ENCODE measurements at places on chromosomes 3 and 15.

GRCh38 chr3:17195856-17196604 is 311.3 kb downstream of the PLCL2 start:
- DNase-seq, result no peak

DNA sequence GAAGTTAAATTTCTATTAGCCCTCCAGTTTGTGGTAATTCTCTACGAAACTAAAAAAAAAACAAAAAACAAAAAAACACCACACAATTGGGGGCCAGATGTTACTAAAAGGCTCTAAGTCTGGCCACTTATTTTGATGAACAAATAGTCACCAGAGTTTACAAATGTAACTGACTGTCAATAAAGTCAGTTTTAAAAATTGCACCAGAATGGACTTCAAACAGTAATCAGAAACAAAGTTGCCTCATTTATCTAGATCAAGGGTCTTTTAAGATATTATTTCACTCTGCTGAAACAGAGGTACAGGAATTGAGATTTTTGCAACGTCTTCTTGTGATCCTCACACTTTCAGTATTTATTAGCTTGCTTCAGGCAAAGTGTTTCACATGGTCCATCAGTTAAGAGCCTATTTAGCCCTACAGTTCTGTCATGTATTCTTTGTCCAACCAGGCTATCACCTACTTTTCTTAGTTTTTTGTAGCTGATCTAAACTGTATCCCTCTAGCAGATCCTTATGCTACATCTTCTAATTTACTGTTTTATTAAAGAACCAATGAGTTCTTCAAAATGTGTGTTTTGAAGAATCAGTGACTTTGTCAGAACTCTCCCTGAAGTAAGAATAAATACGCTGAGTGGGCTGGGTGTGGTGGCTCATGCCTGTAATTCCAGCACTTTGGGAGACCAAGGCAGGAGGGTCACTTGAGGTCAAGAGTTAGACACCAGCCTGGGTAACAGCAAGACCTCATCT is 74.7 kb downstream of the ANKRD28 start:
- no peak for DNase-seq

DNA sequence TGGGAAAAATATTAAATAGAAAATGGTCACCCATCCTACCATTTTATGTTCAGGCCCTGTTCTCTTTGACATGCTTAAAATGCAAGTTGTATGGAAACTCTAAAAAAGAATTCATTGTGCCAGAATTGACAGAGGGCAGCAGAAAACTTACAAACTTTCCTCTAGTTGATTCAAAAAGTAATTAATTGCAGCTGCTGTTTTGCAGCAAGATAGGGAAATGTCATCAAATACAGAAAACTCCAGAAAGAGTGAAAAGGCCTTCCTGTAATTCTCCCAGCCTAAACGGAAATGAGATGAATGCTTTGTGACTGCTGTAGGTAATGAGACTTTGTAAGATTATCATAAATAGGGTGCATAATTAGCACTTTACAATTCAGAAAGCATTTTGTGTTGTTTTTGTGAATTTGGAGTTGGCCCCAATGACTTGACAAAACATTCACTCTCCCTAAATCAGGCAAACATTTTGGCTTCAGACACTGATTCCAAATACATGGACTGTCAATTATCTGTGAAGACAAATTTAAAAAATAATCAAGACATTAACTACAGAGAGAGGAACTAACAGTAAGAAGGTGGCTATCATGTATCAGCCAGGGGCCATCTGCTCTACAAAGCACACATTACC is 861.8 kb downstream of the SQOR start:
- DNase-seq, result no peak

DNA sequence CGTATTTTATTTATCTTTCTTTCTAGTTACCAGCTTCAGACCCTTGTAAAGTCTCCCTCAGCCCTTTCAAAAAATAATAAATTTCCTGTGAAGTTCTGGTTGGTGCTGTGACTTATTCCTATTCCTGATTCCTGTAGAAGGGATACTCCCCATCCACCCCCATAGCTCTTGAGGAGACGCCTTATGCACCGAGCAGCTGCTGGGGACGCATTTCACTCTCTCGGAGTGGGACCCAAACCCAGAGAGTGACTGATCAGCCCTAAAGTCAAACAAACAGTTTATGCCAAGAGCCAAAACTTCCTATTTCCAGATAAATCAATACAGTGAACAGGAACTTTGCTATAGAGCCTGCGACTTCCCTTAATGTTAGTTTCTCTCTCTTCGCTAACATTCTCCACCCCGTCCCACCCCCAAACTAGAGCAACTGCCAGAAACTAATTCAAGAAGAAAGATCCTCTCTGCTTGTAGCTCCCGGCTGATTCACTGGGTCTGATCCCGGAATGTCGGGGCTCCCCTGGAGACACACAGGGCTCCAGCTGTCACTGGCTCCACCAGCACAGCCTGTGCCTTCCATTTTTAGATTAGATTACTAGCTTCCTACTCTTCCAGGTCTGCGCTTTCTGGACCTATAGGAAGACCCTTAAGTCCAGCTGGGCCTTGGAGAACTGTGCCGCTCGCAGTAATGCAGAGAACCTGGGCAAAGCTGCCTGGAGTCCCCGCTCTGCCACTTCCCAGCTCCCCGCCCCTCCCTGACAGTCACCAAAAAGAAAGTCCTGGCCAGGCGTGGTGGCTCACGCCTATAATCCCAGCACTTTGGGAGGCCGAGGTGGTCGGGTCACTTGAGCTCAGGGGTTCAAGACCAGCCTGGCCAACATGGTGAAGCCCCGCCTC is 45.2 kb downstream of the KLHL25 start:
- no peak for DNase-seq

GRCh38 chr3:18740631-18741583 is 315.8 kb upstream of the SATB1 start:
- no peak for DNase-seq

- no peak for DNase-seq
Measured at GRCh38 chr3:154678041-154678654, 248.2 kb upstream of the GPR149 start.
